ENCODE measurements at places on chromosomes 2 and 18.

GRCh38 chr2:17252258-17252657 is 266.0 kb downstream of the RAD51AP2 start:
- no peak for DNase-seq

DNA sequence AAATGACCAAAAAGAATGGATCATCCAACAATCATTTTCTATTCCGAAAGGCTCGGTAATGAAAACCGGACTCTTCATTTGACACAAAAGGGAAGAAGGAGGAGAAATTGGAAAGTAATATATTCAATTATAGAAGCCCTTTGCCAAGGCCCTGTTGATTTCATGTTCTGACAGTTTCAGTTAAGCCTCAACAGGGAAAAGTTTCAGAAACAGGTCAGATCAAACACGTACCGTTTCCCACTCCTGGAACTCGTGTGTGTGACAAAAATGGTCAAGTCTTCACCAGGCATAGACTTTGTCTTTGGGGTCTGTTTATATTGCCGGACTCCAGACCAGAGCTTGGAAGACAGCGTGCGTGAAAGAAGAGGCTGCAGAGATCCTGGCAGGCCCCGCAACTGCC is 101.3 kb upstream of the BCL2L11 start:
- no peak for DNase-seq

DNA sequence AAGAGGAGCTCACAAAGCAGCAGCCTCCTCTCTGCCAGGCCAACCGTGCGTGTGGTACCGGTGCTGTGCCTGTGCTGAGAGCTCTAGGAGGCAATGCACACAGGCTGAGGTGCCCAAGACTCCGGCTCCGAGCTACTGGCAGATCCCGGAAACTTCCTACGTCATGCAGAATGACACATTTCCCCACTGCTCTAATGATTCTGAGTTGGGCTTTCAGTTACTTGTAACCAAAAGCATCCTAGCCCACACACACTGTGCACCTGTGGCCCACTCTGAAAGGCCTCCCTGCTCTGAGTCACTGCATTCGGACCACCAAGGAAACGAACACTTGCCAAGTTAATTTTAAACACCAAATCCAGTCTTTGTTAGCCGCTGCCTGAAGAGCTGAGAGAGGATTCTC is 9.3 kb upstream of the RNU4ATAC start:
- DNase-seq: no peak

DNA sequence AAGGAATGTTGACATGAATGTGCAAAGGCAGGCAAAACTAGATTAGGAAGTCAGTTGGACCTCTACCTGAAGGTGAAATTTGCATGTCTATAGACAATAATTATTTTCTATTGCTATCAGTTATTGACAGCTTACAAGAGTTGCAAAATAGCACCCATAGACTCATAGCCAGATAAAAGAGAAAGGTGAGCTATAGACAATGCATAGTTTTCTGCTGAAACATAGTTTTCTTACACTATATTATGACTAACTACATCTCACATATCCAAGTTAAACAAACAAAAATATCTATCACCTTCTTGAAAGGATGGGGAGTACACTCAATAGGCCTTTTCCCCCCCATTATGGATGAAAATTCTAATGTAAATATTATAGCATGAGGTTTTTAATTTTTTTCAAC is 305.0 kb downstream of the PTH2R start:
- no peak for DNase-seq

- DNase-seq: no peak
These were observed 39.9 kb upstream of the ELOA2 start for GRCh38 chr18:47075098-47075883.

DNA sequence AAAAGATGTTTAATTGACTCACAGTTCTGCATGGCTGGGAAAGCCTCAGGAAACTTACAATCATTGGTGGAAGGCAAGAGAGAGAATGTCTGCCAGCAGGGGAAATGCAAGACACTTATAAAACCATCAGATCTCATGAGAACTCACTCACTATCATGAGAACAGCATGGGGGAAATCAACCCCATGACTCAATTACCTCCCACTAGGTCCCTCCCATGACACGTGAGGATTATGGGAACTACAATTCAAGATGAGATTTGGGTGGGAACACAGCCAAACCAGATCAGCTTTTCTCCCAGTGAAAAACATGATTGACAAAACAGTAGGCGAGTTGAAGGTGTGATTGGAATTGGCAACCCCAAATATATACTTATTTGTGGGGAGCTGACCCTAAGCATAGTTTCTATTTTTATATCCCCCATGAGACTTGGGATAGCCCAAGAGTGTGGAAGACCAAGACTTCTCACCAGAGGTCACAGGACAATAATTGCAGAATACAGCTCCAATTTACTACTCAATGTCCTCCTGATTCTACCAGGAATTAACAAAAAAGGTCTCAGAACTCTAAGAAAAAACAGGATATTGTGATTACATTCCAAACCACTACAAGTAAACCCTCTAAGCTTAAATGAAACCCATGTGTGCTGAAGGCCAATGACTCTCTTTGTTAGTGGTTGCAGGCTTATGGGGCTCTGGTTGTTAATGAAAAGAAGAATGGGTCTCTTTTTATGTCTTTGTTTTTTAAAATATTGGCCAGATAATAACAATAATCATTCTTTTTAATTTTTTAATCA is 96.1 kb upstream of the PIK3C3 start:
- DNase-seq: no peak

- DNase-seq: no peak
These were observed 15.1 kb downstream of the ADNP2 start for GRCh38 chr18:80124131-80124530.

DNA sequence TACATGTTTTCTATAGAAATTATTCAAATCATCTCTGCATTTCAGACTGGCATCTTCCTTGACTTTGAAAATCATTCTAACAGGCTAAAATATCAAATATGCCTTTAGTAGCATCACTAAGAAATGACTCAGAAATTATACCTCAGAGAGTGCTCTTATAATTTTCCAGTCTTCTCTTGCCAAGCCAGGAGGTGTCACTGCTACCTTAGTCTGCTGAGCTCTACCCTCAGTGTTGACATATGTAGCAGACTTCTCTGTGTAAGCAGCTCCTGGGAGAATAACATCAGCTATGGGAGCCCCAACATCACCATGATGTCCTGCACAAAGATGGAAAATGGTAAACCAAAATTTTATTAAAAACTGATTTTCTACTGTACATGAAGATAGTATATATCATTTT is 31.6 kb downstream of the NDUFS1 start:
- no peak for DNase-seq

GRCh38 chr2:66031236-66031635 is 403.7 kb upstream of the MEIS1 start:
- no peak for DNase-seq

GRCh38 chr2:234421-234820 is 29.4 kb downstream of the SH3YL1 start:
- no peak for DNase-seq

- no peak for DNase-seq
These were observed 161.9 kb downstream of the KLHL29 start for GRCh38 chr2:23546913-23547312.

DNA sequence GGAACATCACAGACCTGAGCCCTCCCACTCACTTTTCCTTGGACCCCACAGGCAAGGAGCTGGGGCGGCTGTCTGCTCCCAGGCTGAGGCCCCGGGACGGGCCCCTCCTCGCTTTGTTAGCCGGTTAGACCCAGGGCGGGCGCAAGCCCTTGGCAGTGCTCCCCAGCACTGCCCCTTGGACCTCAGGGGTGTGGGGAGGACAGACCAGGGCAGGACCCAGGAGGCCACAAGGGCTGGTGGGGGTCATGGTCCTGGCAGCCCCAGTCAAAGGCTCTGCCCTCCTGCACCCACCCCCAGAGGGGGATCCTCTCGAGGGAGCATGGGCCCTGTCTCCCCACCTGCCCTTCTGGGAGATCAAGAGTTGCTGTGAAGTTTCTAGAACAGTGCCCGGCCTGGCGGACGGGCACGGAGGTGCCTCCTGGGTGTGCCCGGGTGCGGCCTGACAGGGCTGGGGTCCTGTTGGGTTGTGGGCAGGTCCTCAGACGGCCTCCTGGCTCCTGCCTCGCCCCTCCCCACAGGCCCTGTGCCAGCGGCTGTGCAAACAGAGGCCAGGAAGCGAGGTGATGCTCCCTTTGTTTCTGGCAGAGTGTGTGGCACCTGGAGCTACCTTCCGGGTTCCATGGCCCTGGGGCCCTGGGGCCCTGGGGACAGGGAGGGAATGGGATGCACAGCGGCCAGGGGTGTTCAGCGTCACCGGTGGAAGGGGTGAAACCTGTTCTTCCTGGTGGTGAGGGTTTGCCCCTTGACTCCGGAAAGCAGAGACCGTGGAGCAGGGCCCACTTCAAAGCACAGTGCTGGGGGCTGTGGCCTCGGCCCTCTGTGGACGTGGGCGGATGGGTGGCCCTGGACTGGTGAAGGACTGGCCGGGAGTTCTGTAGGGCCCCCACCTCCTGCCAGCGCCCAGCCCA is 2.9 kb upstream of the GAL3ST2 start:
- no peak for DNase-seq

DNA sequence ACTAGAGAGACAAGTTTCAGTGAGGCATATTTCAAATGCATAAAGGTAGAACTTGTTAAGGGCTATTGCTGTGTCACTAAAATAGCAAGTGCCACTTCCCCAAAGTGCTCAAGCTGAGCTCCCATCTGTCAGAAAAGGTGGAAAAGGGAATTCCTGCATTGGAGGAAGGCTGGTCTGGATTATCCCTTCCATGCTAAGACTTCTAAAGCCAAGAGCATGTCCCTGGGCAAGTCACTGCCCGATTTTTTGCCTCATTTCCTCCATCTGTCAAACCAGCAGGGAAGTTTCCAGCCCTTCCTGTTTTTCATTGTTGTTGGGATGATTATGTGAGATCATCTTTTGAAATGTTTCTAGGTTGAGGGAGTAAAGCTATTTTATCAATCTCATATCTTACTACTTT is 175.5 kb downstream of the SETBP1 start:
- peak; percentile 38 for DNase-seq

DNA sequence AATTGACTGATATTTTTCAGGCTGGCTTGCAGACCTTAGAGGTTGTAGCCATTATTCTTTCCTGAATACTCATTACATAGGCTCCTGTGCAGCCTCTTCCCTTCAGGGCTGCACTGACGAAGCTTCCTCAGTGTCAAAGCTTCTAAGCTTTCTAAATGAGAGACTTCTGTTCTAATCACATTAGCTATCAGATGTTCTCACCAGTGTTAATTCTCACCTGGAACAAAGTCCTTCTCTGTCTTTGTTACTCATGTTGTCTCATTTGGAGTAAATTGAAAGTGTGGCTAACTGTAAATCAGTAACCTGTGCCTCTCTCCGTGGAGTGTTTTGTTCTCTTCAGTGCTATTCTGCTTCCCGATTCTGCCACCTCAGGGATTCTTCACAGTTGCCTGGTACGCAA is 76.9 kb downstream of the MC4R start:
- no peak for DNase-seq

DNA sequence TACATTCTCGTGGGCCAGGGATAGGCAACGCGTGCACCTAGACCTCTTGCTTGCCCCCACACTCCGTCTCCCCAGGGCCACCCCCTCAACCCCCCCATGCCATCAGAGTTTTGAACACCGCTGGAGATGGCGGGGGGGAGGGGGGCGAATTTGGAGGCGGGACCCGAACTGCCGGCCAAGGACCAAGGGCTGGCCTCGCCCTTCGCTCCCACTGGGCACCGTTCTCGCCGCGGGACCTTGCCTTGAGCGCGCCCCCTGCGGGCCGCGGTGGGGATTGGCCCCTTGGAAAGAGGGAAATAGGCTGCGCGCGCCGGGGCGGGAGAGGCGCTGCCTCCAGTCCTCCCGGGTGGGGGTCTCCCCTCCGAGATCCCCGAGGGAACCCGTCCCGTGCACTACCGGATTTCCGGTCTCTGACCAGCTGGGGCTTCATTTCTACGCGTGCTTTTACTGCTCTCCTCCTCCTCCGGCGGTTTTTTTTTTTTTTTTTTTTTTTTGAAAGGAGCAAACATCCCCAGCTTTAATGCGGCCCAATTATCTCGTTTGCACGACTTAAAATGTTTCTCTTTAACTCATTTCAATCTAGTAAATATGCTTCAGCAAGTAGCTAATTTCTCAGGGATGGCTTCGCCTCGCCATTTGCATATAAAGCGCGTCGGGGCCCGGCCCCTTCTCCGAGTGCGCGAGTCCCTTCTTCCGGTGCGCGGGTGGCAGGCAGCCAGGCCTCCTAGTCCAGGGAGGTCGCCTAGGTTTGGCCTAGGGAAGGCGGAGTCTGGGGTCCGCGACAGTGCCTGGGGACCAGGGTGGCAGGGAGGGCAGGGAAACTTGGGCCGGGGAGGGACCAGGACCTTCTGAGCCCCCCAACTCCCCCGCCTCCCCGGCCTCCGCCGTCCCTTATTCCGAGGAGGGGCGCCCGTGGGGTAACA is 10.0 kb upstream of the GBX2 start:
- peak; percentile 34 for DNase-seq

- no peak for DNase-seq
These were observed 134.7 kb upstream of the SMIM21 start for GRCh38 chr18:75562216-75562615.

Data from inflammatory macrophage treated with lipopolysaccharide for 1 hour (primary cell).